Stimulated activated CD4-positive, alpha-beta T cell treated with anti-CD3 and anti-CD28 coated beads, TNF-alpha, amount 100 ng/mL, for 1 hour (primary cell): ENCODE measurements at places on chromosomes 1 and 21.

DNA sequence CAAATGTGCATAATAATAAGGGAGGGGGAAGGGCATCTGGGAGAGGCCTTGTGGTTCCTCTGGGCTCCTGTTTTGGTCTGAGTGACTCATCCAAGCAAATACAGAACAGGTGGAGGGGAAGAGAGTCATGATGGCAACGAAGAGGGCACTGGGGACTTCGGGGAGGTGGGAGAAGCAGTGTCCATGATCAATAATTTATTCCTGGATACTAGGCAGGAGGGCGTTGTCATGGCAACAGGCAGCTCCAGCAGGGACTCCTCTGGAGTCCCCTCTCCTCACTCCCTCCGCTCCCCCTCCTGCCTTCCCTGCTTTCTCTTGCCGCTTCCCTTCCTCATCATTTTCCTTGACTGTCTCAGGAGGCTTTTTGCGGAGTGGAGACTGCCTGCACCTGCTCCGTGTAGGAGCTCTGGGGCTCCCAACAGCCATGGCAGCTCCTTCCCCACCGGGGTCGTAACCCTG lies 12.3 kb upstream of the NFASC start:
- no peak for DNase-seq

- DNase-seq: no peak
Observed at GRCh38 chr1:44321466-44321865, 33.6 kb downstream of the ERI3 start.

GRCh38 chr1:24277420-24278169 lies 41.6 kb upstream of the GRHL3 start:
- no peak for DNase-seq

DNA sequence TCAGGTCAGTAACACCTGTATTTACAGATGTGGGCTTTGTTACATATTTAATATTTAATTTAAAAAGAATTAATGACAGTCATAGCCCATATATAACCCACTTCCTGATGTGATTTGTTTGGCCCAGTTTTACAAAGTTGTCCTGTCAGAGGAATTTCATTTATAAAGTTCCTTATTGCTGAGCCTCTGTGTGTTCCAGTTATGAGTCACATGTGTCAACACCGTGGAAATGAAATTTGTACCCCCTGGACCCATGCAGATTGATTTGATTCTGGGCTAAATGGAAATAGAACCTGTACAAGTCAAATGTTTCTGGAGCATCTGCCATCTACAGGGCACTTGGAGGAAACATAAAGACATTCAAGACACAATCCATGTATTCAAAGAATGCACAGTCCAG lies 149.2 kb downstream of the CACNA1E start:
- no peak for DNase-seq

GRCh38 chr21:36563341-36563926 lies 83.5 kb upstream of the CLDN14 start:
- DNase-seq: no peak

DNA sequence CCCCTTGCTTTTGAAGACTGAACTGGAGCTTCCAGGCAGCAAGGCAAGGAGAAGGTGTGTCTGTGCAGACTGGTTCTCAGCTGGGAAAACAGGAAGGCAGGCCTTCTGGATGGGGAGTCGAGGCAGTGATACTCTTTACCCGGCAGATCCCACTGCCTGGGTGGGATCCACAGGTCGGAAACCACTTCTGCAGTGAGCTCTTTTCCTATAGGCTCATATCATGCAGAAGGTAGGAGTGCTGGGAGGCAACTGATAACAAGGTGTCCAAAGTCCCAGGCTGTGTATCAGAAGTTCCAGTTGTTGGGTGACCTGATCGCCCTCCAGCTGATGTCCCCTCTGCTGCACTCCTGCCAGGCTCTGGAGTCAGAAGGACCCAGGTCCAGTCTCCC lies 17.1 kb downstream of the ACOT11 start:
- no peak for DNase-seq

DNA sequence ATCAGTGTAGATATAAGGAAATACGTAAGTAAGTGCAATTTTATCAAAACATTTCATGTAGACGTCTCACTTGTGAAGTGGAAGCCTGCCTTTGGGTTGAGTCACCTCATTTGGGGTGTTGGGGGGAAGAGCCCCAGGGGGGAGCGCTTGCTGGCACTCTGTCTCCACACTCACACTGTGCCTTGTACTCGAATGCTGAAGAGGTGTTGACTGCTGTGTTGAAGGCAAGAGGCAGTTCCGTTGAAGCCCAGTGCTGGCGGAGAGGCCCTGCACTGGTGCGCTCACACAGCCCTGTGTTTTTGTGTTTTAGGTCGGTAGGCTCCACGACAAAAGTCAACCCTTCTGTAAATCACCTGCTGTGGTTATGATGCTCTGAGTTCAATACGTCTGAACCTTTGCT lies 131.9 kb upstream of the COL6A1 start:
- no peak for DNase-seq

- no peak for DNase-seq
Observed at GRCh38 chr1:220711056-220711809, 21.1 kb downstream of the C1orf115 start.

GRCh38 chr1:207248544-207249198 lies 72.8 kb upstream of the CD55 start:
- no peak for DNase-seq

DNA sequence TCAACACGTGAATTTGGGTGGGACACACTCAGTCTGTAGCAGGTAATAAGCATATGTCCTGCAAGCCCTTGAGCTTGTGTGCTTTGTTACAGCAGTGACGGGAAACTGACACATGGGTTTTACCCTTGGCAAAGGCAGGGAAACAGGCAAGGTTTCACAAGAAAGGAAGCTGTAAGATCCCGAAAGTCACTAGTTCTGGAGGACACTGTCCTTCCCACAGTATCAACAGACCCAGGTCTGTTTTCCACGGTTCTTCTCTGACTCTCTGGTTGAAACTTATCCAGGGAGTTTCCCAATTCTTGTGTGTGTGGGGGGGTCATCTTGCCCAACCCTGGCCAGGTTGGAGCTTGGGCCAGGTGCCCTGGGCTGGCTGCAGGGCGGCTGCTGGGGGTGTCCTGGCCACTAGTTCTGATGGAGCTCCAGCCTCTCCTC lies 29.3 kb upstream of the ZBTB21 start:
- DNase-seq: no peak

GRCh38 chr1:99659755-99660210 lies 13.9 kb downstream of the PALMD start:
- no peak for DNase-seq

DNA sequence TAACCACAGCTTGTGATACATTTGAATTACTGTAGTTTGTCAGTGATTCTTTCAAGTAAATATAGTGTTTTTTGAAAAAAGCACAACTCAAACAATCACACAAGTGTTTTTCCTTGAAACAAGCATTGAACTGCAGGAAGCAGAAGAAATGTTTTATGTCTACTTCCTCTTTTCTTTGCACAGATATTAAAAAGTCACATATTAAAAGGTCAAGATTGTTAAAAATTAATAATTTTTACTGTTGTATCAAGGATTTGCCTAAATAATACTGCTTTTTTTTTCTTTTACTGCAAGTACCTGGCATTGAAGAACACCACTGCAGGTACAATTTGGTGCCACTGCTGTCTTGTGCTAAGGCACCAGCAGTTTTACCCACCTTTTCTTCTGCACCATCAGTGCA lies 214.2 kb upstream of the C1orf105 start:
- DNase-seq: no peak
